ENCODE measurements at places on chromosomes 16 and 17.

GRCh38 chr16:11201498-11202259 lies 54.3 kb downstream of the SOCS1 start:
- peak; percentile 87 for DNase-seq

DNA sequence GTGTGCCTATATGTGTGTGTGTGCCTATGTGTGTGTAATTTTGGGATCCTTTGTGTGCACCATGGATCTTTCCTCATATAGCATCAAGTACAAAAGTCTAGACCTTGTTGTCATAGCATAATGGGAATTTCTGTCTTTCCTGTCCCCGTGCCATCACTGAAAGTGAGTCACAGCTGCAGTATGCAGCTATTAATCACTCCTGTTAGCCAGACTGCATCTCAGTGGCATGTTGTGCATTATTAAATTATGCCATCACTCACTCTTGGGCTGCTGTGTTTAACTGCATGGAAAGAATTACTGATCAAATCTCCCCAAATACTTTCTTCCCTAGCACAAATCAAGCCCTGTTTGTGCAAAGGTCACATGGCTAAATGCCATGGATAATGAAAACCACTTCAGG lies 92.4 kb downstream of the CBLN1 start:
- no peak for DNase-seq

- no peak for DNase-seq
Measured at GRCh38 chr16:22326771-22327445, 29.7 kb downstream of the POLR3E start.

DNA sequence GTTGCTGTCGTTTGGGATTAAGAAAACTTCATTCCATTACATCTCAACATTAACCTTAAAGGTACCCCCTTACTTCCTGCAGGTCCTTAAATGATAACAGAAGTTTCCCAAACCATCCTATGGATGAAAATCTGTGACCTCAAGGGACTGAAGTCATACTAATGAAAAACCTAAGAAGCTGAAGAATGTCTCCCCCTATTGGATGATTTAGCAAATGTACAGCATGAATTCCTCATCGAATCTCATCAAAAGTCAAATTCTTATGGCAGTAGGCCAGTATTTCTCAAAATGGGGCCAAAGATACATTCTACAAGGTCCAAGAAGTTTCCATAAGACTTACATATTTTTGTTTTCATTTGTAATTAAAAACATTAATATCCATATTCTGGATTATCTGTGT lies 13.5 kb downstream of the SCO1 start:
- DNase-seq = peak; percentile 47

DNA sequence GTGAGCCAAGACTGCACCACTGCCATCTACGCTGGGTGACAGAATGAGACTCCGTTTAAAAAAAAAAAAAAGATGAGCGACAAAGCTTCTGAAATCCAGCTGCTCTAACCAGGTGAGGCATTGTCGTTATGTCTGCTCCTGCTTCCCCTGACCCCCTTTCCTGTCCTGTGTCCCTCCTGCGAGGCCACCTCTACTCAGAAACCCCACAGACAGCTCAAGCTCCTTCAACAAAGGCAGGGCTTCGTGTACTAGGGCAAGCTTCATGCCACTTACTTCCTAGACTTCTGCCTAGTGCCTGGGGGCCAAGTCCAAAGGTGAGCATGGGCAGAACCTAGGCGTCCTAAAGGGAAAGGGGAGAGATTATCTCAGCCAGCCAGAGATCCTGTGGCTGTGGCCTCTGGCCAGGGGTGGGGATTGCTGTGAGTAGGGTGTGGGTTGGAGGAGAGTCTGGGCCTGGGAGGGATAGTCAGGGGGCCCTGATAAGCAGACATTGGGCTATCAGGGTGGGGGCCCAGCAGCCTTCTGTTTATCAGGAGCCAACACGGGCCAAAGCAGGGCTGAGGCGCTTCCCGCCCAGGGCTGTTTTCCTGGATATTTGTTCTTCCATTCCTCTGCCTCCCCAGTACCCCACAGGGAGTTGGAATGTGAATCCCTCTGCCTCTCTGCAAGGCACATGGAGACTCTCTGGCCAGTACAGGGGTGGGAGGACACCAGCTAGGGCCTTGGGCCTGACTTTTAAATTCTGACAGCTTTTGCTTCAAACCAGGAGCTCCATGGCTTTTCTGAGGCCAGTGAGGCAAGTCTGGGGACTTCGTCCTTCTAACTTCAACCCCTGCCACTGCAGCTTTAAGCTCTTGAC lies 10.4 kb downstream of the ERAL1 start:
- peak; percentile 44 for DNase-seq

DNA sequence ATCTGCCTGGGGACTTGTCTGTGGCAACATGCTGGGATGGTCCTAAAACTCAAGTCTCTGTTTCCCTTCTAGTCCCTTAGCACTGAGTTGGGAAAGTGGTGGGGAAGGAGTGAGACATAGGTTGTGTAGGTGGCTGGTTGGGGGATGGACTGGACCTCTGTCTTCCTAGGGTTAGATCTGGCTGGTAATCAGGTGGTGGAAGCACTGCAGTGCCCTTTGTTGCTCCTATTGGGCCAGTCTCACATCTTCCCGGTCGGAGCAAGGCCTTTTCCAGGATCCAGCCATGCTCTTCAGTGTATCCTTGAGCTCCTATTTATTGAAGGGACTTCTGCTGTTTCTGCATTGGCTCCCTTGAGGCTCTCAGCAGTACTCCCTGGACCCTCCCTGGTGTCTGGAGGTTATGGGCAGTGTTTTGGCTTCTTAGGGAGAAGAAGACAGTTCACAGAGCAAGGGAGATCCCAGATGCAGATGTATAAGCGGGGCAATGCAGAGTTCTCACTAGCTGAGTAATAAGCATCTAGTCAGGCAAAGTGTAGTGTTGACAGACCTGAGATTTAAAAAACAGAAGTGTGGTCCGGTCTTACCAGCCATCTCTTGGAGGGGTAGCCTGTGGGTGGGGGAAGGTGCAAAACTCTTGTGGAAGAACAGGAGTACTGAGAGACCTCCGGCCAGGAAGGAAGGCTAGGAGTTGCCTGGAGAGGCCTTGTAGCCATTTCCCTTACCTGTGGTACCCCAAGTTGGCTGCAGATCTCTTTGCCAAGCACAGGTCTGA lies 1.3 kb upstream of the NUTF2 start:
- DNase-seq = no peak

DNA sequence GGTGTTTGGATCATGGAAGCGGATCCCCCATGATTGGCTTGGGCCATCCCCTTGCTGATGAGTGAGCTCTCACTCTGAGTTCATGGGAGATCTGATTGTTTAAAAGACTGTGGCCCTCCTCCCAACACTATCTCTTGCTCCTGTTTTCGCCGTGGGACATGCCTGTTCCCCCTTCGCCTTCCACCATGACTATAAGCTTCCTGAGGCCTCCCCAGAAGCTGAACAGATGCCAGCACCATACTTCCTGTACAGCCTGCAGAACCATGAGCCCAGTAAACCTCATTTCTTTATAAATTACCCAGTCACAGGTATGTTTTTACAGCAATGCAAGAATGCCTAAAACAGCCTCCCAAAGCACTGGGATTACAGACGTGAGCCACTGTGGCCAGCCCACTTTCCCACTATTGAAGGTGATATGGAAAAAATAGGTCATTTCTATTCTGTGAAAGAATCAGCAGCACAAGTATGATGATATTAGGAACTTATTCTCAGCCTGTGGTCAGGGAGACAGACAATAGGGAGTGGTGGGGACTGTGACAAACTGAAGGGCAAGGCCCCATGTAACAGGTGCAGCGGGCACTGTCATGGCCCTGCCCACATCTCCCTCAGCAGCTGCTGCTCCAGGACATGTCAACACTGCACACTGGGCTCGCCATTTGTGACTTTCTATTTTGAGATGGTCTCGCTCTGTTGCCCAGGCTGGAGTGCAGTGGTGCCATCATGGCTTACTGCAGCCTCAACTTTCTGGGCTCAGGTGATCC lies 33.7 kb upstream of the LITAF start:
- DNase-seq = no peak

DNA sequence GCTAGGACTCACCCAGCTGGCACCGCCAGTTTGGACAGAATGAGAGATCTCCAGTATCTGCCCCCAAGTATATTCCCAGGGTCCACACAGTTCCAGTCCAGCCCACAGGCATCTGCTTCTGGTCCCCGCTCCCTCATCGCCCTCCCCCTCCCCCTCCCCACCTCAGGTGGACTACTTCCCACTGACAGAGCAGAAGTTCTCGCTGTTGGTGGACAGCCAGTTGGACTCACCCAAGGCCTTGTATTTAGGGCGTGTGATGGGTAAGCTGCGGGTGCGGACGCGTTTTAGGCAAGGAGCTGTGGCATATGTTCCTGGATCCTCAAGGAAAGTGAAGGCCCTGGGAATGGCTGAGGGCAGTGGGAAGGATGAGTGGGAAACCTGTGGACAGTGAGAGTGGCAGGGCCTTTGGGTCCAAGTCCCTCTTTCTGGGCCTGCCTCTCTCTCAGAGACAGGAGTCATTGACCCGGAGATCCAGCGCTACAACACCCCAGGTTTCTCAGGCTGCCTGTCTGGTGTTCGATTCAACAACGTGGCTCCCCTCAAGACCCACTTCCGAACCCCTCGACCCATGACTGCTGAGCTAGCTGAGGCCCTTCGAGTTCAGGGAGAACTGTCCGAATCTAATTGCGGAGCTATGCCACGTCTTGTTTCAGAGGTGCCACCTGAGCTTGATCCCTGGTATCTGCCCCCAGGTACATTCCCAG lies 14.9 kb downstream of the CNTNAP1 start:
- no peak for DNase-seq

DNA sequence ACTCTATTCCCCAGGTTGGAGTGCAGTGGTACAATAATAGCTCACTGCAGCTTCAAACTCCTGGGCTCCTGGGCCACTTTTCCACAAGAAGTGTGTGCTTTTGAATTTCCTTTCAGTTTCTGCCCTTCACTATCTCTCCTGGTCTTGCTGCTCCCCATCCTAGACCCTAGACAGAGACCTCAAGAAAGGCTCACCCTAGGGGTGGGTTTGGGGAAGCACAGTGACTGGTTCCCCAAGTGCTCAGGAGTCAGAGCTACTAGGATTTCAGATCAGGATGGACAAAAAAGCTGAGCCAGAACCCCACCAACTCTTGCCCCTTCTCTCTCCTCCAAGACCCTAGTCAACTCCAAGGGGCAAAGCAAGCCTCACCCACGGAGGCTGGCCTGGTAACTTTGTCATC lies 1.6 kb upstream of the SEBOX start:
- peak; percentile 36 for DNase-seq

DNA sequence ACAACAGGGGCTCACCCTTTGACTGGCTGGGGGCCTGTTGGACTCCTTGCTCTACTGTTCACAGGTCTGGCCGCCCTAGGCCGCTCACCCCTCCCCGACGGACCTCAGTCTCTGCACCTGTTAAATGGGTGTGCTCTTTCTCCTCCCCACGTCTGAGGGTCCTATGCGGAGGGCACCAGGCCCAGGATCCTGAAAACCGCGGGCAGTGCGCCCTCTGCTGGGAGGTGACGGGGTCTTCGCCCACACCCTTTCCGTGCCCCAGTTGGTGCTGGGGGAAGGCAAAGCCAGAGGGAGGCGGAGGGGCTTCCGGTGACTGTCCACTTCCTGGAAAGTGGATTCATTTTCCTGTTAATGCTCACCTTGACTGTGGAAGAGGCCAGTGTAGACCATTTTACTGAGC lies 1010.9 kb downstream of the KCNJ18 start:
- DNase-seq = no peak

Data from mesendoderm (in vitro differentiated cells).